Activated CD8-positive, alpha-beta memory T cell treated with anti-CD3 and anti-CD28 coated beads for 1 hour (primary cell): ENCODE measurements at places on chromosomes 4 and X.

GRCh38 chr4:162682651-162683050, 484.0 kb downstream of the NAF1 start:
- no peak for DNase-seq

GRCh38 chr4:168884251-168885124, 125.6 kb downstream of the CBR4 start:
- no peak for DNase-seq

GRCh38 chr4:103645991-103646390, 73.8 kb downstream of the TACR3 start:
- DNase-seq, result no peak

- no peak for DNase-seq
Observed at GRCh38 chr4:53593765-53594164, 2.5 kb upstream of the LNX1 start.

DNA sequence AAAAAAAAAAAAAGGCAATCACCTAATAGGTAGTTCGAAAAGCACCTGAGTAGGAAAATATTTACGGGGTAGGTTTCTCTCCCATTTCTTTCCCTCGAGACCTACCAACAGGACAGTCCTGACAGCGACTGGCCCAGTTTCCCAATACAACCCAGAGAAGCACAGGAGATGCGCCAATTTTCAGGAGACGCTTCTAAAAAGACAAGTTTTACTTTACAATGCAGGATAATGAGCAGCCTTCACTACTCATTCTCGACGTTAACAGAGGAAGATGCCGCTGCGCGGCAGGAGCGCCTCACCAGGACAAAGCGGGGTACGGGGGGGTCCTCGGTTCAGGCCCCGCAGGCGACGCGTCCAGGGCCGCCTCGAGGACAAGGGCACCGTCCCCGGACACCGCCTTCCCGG, 708 bp downstream of the BCLAF3 start:
- peak; percentile 7 for DNase-seq

- no peak for DNase-seq
Observed at GRCh38 chr4:150231107-150231770, 153.0 kb downstream of the DCLK2 start.

GRCh38 chr4:5539584-5539983, 168.8 kb downstream of the EVC2 start:
- DNase-seq, result no peak

DNA sequence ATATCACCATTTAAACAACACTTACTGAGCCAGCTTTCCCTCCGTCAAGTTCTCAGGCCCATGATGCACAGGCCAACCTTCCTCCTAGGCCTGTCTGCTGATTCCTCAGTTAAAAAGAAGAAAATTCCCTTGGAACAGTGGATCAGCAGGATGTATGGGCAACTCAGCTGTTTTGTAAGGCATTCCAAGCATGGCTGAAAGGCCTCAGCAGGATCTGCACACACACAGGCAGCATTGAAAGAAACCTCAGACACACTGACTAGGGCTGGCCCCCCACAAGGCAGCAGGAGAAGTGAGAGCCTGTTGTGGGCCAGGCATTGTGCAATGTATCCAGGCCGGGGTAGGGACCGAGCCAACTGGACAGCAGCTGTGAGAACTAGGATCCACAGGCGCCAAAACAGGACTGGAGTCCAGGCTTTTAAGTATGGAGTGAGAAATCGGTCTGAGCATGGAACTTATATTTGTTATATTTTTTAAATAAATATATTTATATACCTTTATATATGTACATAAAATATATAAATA, 171.4 kb downstream of the NWD2 start:
- DNase-seq, result no peak

DNA sequence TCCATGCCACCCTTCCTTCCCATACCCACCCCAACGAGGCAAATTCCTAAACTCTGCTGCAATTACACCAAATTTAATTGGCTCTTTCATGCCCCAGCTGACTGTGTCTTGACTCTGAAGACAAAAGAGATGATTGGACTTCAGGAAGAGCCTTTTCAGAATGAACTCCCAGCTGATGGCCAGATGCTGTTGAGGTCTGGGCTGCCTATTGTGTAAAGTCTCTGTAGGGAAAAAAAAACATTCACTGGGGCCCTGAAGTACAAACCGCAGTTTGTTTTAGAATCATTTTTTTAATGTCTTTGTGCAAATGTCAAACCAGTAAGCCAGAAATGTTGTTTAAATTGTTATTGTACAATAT, 174.8 kb downstream of the HHIP start:
- no peak for DNase-seq

GRCh38 chr4:113979905-113980615, 613 bp upstream of the ARSJ start:
- DNase-seq, result no peak

DNA sequence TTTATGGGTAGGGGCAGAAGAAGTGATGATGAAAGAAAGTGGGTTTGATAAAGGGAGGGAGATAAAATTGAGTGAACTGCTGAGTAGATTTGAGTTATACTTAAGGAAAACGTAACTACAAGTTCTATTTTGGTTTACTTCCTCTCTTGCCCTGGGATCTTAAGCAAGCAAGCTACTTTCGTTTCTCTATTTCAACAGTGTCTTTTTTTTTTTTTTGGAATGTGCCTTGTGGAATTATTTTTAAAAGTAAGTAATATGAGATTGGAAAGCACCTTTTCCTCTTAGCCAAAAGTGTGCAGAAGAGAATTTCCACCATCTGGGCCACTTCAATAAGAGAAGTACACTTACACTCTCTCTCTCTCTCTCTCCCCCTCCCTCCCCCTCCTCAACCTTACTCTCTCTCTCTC, 16.0 kb upstream of the C4orf36 start:
- DNase-seq, result no peak

DNA sequence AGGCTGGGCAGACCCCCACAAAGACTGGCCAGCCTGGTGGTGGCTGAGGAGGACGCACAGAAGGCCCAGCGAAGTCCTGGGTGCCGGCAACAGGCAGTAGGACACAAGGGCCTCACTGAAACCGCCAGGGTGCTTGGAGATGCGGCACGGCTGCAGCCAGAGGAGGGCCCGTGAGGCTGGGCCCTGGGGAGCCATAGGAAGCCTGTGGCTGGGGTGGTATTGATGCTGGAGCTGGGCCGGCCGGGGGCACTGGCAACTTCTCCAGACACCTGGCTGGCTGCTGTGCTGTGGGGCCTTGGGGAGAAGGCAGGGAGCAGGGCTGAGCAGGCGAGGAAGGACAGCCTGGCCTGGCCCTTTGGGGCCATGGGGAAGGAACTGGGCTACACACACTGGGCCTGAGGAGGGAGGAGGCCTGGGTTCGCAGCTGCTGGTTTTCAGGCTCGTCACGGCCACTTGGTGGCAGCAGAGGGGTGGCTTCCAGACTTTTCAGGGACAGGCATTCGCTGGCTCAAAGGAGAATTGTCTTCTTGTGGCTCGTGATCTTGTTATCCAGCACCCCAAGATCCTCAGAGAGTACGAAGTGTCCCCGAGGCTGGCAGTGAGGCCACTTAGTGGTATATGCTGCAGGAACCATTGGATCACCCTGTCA, 37.2 kb downstream of the ATP2B3 start:
- DNase-seq, result peak; percentile 15

DNA sequence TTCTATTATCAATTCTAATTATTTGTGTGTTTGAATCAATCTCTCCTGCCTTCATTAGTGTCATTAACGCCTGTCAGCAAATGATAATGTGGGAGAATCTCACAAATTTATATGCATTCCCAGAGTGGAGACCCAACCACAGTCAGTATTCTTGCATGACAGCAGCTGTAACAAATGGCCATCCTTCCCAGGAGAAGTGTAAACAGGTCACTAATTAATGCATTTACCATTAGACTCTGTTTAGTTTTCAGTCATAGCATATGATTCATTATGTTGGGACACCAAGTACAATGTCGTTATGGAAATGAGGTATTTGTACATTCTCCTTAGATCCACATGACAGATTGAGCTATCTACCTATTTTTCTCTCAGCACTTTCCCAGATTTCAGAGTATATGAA, 50.5 kb downstream of the CT47B1 start:
- no peak for DNase-seq

DNA sequence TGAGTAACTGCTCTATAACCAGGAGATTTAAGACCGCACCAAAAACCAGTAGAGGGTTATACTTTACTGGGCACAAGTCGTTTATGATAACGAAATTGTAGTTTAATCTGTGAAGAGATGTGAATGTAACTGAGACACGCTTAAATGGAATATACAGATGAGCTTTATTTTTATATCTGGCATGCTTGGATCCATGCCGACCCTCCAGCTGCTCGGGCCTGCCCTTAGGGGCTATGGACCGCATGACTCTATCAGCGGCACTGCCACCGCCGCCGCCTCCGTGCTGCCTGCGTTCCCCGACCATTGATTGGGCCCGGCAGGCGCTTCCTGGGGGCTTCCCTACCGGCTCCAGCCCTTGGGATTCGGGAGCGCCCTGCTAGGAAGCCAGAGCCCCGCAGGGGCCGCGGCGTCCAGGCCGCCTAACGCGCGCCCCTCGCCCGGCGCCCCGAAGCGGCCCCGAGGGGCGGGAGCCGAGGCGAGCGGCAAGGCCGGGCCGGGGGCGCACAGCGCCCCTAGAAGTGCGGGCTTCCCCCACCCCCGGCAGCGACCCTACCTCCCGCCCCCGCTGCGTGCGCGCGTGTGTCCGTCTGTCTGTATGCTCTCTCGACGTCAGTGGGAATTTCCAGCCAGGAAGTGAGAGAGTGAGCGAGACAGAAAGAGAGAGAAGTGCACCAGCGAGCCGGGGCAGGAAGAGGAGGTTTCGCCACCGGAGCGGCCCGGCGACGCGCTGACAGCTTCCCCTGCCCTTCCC, at the start of gene NFKB1:
NFKB1 (plus strand) TSS at position 664 of the 751 bp plus-strand sequence. CDS start 24,160 bp downstream, outside the sequence.
- peak; percentile 65 for DNase-seq

DNA sequence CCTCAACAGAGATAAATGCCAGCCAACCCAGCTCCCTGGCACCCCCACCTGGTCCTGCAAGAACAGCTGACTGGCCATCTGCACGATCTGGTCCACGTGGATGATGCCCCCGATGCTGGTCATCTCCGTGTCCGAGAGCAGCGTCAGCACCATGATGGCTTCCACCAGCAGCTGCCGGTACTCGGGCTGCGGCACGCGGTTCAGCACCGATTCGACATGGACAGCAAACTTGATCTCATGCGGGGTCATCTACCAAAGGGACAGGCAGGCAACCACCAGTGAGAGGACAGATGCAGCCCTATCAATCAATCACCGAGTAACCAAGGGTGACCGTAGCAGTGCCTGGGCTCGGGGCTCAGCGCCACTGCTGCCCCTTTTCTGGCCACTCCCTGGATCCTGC, 89.8 kb downstream of the PHKA2 start:
- DNase-seq, result no peak

GRCh38 chr4:173146456-173146855, 22.2 kb upstream of the GALNT7 start:
- DNase-seq, result no peak

GRCh38 chr4:155571184-155571944, 95.3 kb upstream of the GUCY1A1 start:
- no peak for DNase-seq

DNA sequence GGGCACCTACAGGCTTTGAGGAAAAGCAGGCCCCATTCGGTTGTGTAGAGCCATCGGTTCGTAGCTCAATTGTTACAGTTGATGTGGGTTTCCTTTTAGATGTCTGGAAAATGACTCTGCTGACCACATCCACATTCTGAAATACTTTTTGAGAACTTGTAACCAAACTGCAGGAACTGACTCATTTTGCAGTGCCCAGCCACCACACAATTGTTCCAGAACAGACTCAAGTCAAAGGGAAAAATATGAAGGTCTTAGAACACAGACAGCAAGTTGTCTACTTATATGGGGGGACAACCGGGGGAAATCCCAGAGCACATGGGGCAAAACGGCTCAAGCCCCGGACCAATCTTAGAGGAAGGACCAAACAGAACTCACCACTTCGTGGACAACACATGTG, 557.6 kb upstream of the DIPK2B start:
- DNase-seq, result no peak

- DNase-seq, result no peak
Observed at GRCh38 chr4:17475481-17475880, 36.4 kb downstream of the QDPR start.

DNA sequence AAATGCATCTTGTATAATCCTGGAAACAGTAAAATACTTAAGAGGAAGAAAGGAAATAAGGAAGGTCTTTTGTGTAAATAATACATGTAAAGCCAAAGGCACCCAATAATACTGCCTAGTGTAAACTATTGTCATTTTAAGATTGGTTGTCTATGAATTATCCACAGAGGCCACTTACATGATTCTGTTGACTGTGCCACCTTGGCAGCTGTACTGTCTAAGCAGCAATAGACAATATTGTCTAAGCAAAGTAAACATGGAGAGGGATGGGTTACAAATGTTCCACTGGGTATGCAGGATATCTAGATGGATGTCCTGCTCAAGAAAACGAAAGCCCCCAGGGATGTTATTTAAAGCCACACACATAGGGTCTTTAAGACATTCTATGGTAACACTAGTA, 19.4 kb downstream of the BEND4 start:
- DNase-seq, result no peak

DNA sequence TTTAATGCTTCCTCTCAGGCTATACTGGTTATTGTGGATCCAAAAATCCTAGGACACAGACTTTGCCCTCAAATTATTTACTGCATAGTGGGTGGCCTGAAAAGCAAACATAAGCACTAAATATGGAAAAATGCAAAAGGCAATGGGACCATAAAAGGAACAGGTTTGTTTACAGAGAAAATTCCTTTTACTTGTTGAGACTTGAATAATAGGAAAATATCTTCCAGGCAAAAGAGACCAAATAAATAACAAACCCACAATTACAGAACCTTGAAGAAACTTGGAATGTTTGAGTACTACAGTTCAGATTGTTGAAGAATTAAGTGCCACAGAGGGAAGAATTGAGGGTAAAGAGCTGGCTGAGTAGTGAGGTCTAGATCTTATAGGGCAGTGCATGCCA, 711.0 kb downstream of the C4orf33 start:
- DNase-seq, result no peak

- DNase-seq, result no peak
Observed at GRCh38 chr4:173448608-173449379, 49.9 kb upstream of the SCRG1 start.

DNA sequence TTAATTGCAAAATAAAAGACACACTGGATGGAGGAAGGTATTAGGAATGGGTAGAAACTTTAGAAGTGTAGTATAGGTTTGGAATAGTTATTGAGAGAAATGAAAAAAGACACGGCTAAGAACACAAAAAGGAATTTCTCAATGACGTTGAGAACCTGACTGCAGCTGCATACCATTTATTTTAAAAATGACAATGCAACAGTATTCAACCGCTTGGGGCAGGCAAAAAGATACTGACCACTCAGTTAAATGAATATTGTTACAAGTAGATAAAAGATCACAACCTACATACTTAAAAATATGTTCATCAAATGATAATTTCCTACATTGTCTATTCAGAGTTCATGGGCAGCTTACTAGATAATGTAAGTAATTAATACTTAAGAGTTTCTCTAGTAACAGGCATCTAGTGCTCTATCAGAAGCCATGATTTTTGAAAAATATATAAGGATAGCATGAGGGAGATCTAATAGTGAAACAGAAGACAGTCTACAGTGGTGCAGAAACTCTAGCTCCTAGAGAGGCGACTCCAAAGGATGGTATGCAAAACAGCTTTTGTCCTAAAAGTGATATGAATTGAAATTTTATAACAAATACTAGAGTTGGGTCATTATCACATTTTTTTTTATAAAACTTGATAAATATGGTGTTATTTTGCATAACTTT, 216.2 kb upstream of the VEGFC start:
- no peak for DNase-seq

GRCh38 chr4:7648544-7649395, 214.0 kb upstream of the PSAPL1 start:
- no peak for DNase-seq
